Cardiac septum (tissue), 1 donor: ENCODE measurements at places on chromosomes 5 and 9. TPM values are rescaled to one million over a fixed set of nuclear protein-coding genes. Genes with fewer than 3 reads are reported as not detected.

Gene MIGA2
- 39.3 TPM for total RNA-seq

Gene ADGRV1
- 0.19 TPM for total RNA-seq

Gene OR13F1
- not detected for total RNA-seq

Gene GZMA
- 0.65 TPM for total RNA-seq

Gene KCNMB1
- 5.7 TPM for total RNA-seq

Gene DROSHA
- total RNA-seq, result 34.1 TPM

Gene FOXD4
- not detected for total RNA-seq

Gene DOCK2
- total RNA-seq, result 4.6 TPM

DNA sequence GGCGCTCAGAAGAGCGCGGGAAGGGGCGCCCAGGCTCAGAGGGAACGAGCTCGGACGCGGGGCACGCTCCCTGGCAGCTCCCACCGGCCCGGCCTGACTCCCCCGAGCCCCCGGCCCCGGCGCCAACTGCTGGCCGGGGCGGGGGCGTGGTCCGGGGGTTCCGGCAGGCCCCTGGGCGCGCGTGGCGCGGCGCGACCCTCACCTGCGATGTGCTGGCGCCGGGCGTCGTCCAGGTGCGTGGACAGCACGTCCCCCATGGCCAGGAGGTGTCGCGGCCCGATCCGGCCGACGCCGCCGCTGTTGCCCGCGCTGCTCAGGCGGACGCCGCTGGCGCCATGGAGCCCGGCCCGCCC, 43.5 kb upstream of the STXBP1 start:
- DNase-seq, result no peak

DNA sequence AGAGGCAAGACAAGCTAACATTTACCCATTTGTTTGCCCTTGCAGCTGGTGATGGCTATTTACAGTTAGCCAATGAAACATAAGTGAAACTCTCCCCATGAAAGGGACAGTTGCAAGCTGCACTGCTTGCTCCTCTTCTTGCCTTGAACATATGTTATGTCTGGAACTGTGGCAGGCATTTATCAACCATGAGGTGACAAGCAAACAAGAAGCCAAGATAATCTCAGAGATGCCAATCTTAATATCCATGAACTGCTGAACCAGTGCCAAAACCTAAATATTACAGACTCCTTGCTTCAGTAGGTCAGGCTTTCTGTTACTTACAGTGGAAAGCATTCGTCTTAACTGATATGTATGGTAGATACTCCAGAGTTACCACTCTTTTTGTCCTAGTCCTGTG, 133.4 kb downstream of the ACTBL2 start:
- DNase-seq, result no peak

DNA sequence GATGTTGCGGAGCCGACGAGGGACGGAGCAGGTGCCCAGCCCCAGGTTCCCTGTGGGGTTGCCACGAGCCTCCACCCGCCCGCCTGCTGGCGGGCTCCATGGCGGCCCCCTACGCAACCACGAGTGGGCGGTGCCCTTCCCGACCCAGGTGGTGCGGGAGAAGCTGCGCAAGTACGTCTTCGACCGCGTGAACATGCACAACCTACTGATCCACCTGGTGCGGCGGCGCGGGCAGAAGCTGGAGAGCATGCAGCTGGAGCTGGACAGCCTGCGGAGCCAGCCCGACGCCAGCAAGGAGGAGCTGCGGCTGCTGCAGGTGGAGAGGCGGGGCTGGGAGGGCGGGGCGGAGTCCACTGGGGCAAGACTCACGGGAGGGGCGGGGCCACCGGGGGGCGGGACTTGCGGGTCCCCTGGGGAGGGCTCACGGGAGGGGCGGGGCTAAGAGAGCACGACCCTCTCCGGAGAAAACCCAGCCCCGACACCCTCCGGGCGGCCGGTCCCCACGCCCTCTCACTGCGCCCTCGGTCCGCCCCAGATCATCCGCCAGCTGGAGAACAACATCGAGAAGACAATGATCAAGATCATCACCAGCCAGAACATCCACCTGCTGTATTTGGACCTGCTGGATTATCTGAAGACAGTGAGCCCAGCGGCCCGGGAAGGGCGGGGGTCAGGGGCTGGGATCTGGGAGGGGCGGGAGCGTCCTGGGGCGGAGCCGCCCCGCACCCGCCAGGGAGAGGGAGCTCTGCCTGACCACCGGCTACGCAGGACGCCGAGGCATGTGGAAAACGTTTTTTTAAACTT, 3.9 kb downstream of the CCDC183 start:
- DNase-seq, result peak; percentile 89

GRCh38 chr5:96431376-96432187, 1.5 kb downstream of the PCSK1 start:
- no peak for DNase-seq

DNA sequence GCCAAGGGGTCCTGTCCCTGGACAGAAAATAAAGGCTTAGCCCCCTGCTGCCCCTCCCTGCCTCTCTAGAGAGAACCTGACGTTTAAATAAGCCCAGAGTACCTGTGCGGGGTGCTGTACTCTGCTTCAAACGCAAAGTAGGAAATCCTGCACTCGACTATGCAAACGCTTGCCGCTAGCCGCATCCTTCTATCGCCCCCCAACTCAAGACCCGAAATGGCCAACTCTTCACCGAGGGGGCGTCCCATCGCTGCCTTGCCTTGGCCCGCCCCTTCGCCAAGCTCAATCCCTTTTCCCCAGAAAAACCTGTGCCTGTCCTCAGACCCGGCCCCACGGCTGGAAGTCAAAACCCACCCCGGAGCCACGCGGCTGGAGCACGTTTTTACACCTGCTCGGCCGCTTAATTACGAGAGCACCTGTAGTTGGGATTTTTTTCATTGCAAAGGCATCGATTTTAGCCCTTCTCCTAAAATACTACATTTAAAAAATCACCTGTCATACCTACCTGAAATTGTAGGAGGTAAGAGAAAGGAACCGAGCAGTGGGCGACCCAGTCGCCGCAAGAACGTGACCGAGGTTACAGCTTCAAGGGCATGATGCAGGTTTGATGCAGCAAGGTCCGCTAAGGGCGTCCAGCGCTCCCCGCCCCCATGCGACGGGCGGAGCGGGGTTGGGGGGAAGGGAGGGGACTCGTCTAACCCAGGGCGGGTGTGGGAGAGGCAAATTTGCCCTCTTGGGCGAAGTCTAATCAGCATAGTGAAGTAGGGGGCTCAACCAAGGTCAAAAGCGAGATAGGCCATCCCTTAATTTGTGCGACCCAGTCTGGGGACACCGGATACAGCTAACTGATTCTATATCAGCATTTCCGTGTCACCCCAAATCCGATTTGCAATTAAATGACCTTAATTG, 3.5 kb downstream of the ELAVL2 start:
- no peak for DNase-seq

GRCh38 chr5:18740301-18740700, 1106.0 kb downstream of the TAF11L14 start:
- no peak for DNase-seq

DNA sequence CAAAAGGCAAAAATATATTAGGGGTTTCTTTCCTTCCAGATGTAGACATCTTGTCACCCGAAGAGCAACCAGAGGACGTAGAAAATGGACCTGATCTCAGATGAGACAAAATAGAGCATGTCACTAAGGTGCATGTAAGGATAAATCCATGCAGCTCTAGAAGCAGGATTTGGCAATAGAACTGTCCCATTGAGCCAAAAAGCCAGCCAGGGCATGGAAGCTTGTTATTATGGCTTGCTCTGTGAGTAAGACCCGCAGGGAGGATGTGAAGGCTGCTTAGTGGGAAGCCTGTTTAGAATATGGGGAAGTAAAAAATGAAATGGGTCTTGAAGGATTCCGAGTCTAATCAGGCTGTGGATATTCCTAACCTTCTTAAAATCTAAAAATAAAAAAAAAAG, 165.6 kb upstream of the MPDZ start:
- DNase-seq, result no peak

GRCh38 chr5:168147106-168147505, 144.3 kb upstream of the WWC1 start:
- no peak for DNase-seq

GRCh38 chr5:132070460-132071337, 2.9 kb upstream of the CSF2 start:
- DNase-seq, result no peak

DNA sequence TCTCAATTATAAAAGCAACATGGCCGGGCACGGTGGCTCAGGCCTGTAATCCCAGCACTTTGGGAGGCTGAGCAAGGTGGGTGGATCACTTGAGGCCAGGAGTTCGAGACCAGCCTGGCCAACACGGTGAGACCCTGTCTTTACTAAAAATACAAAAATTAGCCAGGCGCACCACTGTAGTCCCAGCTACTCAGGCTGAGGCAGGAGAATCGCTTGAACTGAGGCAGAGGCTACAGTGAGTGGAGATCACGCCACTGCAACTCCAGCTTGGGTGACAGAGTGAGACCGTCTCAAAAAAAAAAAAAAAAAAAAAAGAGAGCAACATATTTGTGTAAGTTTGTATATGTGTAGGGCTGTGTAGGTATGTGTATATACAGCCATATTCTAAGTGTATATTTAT, 7.5 kb downstream of the RPS6 start:
- no peak for DNase-seq

DNA sequence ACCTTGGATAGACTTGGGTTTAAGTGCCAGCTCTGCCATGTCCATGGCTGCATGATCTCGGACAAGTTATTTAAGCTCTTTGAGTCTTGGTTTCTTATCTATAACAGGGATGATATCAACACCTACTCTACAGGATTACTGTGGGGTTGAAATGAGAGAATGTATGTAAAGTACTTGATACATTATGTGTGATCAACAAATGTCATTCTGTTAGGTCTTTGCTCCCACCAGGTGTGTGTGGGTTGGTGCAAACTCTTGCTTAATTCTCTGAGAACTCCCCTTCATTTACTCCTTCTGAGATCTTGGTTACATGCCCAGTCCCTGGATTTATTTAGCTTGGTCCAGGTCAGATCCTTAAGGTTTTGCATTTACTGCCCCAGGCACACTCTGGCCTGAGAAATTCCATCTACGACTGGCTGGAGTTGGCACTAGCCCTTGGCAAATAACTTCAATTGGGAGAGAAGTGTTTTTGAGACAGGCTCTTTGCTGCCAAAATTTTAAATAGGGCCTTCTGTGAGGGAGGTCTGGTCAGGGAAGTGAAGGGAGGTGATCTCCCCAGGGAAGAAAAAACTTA, 63.5 kb upstream of the KLF9 start:
- no peak for DNase-seq
